Stimulated activated CD4-positive, alpha-beta T cell treated with anti-CD3 and anti-CD28 coated beads, Interleukin-15, amount 100 ng/mL, for 1 hour (primary cell): ENCODE measurements at places on chromosomes 3 and 15.

GRCh38 chr15:69758810-69759790, 306.5 kb downstream of the RPLP1 start:
- peak; percentile 70 for DNase-seq

- DNase-seq: no peak
Measured at GRCh38 chr3:99472385-99472784, 166.0 kb upstream of the COL8A1 start.

DNA sequence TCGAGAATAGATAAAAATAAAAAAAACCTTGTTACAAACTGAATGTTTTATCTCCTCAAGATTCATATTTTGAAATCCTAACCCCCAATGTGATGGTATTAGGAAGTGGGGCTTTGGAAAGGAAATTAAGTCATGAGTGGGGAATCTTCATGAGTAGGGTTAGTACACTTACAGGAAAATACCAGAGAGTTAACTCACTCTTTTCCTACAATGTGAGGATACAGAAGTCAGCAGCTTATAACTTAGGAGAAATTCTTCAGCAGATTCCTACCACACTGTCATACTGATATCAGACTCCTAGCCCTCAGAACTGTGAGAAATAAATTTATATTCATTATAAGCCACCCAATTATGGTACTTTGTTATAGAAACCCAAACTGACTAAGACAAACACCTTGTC, 453.1 kb downstream of the GBE1 start:
- DNase-seq: no peak

- no peak for DNase-seq
Measured at GRCh38 chr15:55823699-55824340, 80.9 kb upstream of the PRTG start.

- no peak for DNase-seq
Measured at GRCh38 chr3:128066676-128067075, 14.4 kb downstream of the SEC61A1 start.

DNA sequence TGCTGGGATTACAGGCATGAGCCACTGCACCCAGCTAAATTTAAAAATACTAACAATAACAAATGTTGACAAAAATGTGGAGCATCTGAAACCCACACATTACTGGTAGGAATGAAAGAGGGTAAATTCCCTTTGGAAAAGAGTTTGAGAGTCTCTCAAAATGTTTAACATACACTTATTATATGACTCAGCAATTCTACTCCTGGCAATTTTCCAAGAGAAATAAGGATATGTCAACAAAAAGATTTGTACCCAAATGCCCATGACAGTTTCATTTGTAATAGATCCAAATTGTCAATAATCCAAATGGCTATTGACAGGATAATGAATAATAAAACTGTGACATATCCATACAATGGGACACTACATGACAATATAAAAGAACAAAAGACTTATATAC, 9.0 kb downstream of the HCLS1 start:
- no peak for DNase-seq

DNA sequence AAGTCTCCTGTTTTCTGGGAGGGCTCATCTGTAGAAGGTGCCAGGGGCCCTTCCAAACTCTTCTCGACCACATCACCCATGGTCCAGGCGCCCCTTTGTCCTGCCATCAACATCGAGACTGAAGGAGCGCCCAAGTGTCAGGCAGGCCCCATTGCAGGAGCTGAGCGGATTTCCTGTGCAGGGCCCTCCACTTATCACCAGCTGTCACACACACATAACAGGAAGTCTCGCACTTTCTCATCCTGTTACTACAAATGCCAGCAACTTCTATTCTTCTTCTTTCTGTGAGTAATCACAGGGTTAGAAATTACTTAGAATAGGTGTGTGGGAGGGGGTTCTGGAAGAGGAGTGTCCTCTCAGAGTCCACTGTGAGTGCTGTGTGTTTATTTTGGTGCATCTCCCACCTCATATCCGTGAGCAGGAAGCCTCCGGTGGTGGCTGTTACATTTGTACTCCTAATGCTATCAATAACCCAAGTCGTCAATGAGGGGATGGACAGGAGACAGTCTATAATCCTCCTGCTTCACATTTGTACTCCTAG, at the start of gene KLHL6:
TSS of gene KLHL6 (minus strand) at position 166 of the 541 bp plus-strand sequence. CDS start at position 113, 53 bp downstream.
- DNase-seq: peak; percentile 44

DNA sequence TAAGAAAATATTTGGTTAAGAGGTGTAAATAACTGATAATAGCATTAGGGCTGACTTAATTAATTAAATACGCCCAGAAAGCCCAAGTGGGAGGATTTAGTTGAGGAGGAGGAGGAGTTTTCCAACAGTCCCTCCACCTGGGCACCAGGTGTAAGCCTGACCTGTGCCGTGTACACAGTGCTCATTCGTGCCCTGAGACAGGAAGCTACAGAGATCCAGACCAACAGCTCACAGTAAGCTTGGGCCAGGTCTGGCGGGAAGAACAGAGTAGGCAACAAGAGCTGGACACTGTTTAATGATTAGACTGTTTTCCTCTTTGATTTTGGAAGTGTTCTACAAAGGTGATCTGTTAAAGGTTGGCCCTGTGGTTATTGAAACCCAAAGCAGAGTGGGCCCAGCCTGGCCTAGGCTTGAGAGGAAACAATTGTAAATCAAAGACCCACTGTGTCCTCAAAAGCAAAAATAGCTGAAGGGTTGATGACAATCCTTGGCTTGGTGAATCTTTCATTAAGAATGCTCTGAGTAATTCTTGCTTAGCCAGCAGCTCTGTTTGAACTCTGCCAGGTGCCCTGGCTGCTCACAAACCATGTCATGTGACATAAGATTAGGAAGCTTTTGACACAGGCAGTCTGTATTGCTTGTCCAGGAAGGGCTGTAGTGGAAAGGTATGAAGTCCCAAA, 13.8 kb downstream of the SQOR start:
- no peak for DNase-seq
